T-helper 9 cell (primary cell): ENCODE measurements at places on chromosomes 5 and 9.

- no peak for DNase-seq
Observed at GRCh38 chr9:21392270-21392669, 7.1 kb upstream of the IFNA2 start.

DNA sequence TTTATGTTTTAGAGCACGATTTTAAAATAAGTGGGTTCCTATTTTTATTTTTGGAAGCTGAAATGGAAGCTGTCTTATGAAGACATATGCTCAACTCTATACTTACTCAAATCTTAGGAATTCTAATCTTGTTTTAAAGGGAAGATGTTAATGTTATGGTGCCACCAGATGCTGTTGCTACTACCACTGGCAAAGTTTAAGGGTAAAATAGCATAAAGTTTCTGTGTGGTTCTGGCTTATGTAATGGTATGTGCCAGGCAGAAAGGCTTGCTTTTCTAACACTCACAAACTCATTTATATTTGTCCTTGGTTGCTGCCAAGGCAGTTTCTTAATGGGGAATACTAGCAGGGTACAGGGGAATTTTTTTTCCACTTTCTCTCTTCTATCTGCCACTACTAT is 204.9 kb downstream of the ZSWIM6 start:
- no peak for DNase-seq

- DNase-seq, result no peak
Observed at GRCh38 chr9:31807574-31808256, 576.7 kb upstream of the ACO1 start.

GRCh38 chr9:105055917-105056316 is 128.0 kb upstream of the ABCA1 start:
- no peak for DNase-seq

GRCh38 chr5:148381906-148382305 is 1.9 kb upstream of the FBXO38 start:
- DNase-seq, result no peak

GRCh38 chr5:173743641-173744343 is 127.3 kb upstream of the BOD1 start:
- no peak for DNase-seq

DNA sequence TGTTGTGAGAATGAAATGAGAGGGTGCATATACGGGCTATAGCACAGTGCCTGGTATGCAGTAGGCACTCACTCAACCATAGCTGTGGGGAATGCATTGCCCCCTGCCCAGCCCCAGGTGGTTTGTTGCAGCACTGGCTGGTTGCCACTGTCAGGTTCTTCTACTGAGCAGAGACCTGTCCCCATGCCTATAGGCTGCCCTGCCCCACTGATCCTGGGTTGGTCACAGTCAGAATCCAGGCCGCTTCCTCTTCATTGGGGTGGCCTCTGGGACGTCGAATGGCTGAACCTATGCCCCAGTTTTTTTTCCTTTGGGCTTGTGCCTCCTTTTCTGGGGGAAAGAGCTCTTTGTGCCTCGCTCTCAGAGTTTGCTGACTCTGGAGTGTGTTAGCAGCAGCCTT is 74.6 kb downstream of the RGS3 start:
- DNase-seq, result no peak

DNA sequence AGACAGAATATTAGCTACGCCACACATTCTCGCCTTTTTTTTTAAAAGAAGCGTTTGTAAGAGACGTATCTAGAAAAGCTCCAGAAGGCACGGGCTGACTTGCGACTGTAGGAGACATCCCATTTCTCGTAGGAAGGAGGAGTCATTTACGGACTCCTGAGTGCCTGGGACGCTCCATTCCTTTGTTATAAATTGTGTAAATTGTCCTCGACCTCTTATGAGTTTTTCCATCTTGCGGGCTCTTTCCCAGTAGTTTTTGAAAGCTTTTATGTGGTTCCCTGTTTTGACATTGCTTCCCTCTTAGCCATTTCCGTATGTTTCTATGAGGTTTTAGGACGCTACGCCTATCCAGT is 1.0 kb downstream of the RABL6 start:
- no peak for DNase-seq

DNA sequence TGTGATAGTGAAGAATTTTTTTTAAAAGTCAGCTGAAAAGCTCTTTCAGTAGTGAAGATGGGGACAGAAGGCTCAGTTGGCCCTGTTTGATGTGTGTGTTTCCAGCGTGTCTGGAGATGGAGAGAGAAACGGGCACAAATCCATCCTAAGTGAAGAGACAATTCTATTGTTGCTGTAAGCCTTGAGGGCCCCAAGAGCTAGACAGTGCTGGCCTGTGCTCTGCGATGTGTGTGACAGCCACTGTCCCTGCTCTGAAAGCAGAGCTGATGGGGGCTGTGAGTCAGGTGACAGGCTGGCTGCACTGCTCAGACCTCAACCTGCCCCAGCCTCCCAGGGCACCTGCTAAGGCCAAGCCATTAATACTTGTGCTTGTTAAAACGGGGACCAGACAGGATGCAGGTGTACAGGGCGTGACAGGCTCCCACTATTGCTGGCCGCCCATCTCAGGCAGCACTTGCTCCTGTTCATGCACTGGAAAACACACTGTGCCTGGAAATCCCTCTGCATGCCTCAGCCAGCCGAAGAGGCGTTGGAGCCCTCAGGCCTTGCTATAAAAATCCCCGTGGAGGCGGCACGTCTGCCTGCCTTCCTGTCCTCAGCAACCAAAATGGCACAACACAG is 44.6 kb upstream of the SEMA4D start:
- no peak for DNase-seq

DNA sequence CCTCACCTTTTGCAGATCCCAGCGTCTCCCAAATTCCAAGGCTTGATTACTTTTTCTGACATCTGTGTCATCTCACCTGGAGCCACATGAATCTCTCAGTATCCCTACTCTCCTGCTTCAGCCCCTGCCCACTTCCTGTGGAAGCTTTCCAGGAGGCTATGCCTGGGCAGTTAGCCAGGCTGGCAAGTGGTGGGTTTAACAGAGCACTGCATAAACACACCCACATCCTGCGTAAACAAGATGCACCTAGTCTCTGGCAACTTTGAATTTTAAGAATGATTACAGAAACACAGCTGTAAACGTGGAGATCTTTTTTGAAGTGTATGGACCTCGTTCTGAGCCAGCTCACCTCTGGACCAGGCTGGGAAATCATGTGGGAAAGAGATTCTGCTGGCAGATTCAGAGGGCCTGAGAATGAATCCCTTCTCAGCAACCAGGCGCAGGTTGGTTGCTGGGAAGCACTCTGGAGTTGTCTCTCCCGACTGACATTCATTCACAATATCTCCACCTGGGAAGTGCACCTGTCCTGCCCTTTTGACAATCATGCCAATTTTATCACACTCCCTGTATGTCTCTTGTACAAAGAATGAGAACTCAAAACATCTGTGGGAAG is 55.7 kb upstream of the FANCC start:
- DNase-seq, result no peak

DNA sequence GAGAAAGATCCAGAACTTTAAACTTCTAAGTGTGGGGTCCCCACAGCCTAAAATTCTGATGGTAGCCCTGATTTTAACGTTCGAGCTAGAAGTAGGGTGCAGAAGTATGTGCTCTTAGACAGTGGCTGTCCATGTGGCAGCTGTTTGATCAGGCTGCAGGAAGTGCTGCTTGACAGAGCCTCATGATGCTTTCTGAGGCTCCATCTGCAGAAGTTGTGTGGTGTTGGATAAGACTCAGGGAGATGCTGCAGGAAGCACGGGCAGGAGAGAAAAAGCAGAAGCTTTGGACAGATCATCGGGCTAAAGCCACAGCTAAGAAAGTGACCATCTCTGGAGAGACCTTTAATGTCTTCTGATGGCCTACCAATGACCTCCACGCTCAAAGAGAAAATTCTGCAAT is 8.1 kb downstream of the MTMR12 start:
- DNase-seq, result no peak

- DNase-seq, result no peak
Observed at GRCh38 chr5:167912941-167913665, 378.3 kb upstream of the WWC1 start.

- DNase-seq, result no peak
Observed at GRCh38 chr5:135010502-135011354, 23.3 kb downstream of the PITX1 start.

DNA sequence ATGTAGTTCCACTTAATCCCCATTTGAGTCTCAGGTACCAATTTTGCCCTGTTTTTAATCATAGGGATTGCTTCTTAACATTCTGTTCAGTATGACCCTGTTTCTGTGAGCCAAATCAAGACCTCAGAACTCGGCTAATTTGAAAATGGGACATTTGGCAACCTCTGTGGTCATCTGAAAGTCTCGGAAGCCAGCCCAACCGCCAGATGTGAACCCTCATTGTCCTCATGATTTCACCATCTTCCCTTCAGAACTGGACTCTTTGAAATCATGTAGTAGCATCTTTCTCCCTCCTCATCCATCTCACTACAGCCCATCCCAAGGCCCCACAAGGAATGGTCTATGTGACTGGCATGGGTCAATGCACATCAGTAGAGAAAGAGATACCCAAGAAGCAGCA is 88.9 kb downstream of the S1PR3 start:
- no peak for DNase-seq

DNA sequence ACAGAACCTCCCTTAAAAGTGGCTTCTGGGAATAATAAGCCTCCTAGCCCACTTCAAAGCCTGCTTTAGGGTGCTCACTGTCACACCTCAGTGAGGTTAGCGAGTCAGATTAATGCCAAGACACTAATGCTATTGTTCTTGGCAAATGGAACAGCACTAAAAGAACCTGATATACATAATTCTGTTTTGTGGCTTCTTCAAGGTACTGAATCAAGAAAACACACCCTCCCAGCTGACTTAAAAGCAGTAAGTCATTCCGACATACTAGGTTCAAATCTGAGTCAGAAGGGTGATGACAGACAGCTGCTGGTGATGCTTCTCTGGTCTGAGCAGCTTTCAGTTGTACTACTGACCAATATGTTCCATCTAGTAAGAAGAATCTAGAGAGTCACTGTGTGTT is 121.6 kb downstream of the OXCT1 start:
- no peak for DNase-seq

- no peak for DNase-seq
Observed at GRCh38 chr9:126782053-126782388, 22.8 kb upstream of the ZBTB43 start.

DNA sequence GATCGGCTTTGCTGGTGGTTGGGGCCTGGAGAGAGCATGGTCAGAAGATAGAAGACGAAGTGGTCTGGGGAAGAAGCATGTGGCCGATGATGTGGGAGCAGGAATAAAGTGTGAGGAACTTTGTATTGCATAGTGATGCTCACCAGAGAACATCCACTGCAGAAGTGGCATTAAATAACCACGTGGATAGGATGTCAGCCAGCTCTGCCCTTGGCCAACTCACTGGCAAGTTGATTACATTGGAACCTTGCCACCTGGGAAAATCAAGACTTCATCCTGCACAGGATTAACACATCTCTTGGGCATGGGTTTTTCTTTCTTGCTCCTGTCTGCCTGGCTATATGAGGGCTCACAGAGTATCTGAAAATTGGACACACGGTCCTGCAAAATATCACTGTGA is 217.4 kb downstream of the DMRT2 start:
- DNase-seq, result no peak

GRCh38 chr9:130117816-130118632 is 54.2 kb upstream of the NCS1 start:
- no peak for DNase-seq

GRCh38 chr5:122721127-122721526 is 53.8 kb upstream of the SNX2 start:
- no peak for DNase-seq

GRCh38 chr9:109468927-109469326 is 29.2 kb downstream of the PTPN3 start:
- no peak for DNase-seq

- DNase-seq, result no peak
Observed at GRCh38 chr5:170490381-170490780, 13.4 kb upstream of the KCNIP1 start.

DNA sequence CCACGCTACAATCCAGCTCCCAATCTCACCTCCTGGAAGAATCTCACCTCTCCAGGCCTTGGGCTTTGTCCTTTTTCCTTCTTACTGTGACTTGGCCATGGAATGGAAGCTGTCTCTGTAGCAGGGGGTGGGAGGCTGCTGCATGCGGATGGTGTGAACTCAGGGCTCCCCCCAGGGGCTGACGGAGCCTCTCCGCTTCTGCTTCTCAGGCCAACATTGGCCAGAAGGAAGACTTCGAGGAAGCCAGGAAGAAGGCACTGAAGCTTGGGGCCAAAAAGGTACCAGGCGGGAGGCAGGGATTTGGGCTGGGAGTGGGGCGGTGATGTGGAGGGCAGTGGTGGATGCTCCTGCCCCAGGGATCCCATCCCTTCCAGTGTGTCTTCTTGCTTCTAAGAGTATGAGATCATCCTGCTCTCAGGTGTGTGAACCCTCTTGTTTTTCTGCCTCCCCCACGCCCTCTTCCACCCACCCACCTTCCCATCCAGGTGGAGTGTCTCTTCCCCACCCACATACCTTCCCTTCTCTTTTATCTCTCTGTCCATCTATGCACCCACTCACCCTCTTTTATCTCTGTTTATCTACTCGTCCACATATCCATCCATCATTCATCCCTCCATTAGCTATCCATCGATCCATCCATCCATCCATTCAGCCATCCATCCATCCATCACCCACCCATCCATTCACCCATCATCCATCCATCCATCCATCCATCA is 9.5 kb downstream of the ASS1 start:
- DNase-seq, result no peak

- DNase-seq, result no peak
Observed at GRCh38 chr5:133273661-133274596, 222.1 kb downstream of the HSPA4 start.

GRCh38 chr5:100667161-100667630 is 132.0 kb downstream of the FAM174A start:
- DNase-seq, result no peak

DNA sequence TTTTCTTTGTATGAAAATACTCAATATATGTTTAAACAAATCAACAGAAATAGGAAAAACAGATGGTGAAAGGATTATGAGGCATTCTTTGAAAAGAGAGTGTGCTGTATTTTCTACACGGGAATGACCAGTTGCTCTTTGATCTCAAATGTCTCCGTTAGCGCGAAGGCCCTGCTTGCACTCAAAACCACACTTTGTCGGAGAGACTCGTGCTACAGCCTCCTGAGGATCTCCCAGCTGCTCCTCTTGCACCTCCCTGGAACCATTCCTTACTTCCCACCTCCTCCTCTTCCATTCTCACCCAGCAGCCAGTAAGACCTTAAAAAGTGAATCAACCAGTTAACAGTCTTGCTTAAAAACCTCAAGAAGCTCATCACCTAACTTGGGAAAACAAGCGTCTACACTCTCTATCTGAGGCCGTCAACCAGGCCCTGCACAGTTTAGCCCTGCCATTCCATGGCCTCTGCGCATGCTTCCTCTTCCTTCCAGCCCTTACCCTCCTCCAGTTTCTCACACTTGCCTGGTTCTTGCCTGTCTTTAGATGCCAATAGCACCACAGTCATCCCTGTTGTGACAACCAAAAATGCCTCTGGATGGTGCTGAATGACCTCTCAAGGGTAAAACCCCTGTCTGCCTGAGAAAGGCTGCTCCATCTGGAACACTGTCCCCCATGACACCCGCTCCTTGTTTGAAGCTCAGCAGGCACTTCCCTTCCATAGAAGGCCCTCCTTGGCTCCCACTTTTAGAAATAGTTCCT is 594.7 kb upstream of the WWC1 start:
- no peak for DNase-seq
